IMR-90 (cell line): ENCODE measurements at places on chromosomes 5 and 9. TPM values are rescaled to one million over a fixed set of nuclear protein-coding genes. Genes with fewer than 3 reads are reported as not detected.

The GFRA3 gene
- total RNA-seq, result not detected in 2 replicates

The MXD3 gene
- 5.6 and 7.3 TPM in 2 replicates for total RNA-seq

The IFNA13 gene
- not detected in 2 replicates for total RNA-seq

The GPR151 gene
- not detected in 2 replicates for total RNA-seq

The ECPAS gene
- total RNA-seq, result 54.8 and 78.9 TPM in 2 replicates

The RAPGEF1 gene
- total RNA-seq, result 13.1 and 13.3 TPM in 2 replicates

The GRXCR2 gene
- total RNA-seq, result not detected in 2 replicates

The GRIA1 gene
- 1.3 and 1.4 TPM in 2 replicates for total RNA-seq

The NAIP gene
- total RNA-seq, result 1.3 and 1.7 TPM in 2 replicates

The STPG3 gene
- not detected in 2 replicates for total RNA-seq

The CLPTM1L gene
- 101 and 137 TPM in 2 replicates for total RNA-seq

The GFI1B gene
- not detected in 2 replicates for total RNA-seq

The KIAA0825 gene
- total RNA-seq, result 1.8 and 3.9 TPM in 2 replicates

The GLRA1 gene
- not detected in 2 replicates for total RNA-seq

The TAF11L5 gene
- total RNA-seq, result not detected in 2 replicates

The F2RL1 gene
- 9.4 and 12.4 TPM in 2 replicates for total RNA-seq

The ZNF300 gene
- 6.1 and 7.5 TPM in 2 replicates for total RNA-seq

The HTR4 gene
- total RNA-seq, result not detected in 2 replicates

The PSIP1 gene
- 27.2 and 30.0 TPM in 2 replicates for total RNA-seq

The PRRC2B gene
- 19.4 and 22.2 TPM in 2 replicates for total RNA-seq

The PRSS3 gene
- total RNA-seq, result 16.4 and 26.9 TPM in 2 replicates

The NUTM2F gene
- not detected in 2 replicates for total RNA-seq

The MYMK gene
- not detected in 2 replicates for total RNA-seq

The SPATA6L gene
- total RNA-seq, result 0.18 and 0.28 TPM in 2 replicates

The KCNV2 gene
- total RNA-seq, result not detected in 2 replicates

The CXCL14 gene
- under 0.01 TPM in 1 of 2 replicates, not detected in the other for total RNA-seq

The LCN9 gene
- total RNA-seq, result not detected in 2 replicates

The STKLD1 gene
- 0.28 and 0.54 TPM in 2 replicates for total RNA-seq

The SLC23A1 gene
- total RNA-seq, result not detected in 2 replicates

The RNF130 gene
- total RNA-seq, result 12.5 and 12.9 TPM in 2 replicates

The TMOD1 gene
- total RNA-seq, result 0.18 and 0.28 TPM in 2 replicates

The CARTPT gene
- total RNA-seq, result not detected in 2 replicates

The CCDC187 gene
- total RNA-seq, result not detected in 2 replicates

The IFNA7 gene
- not detected in 2 replicates for total RNA-seq

The CCL28 gene
- total RNA-seq, result under 0.01 TPM in 2 replicates

The PLPPR1 gene
- total RNA-seq, result not detected in 2 replicates

The SLC22A4 gene
- 2.8 and 3.2 TPM in 2 replicates for total RNA-seq

The C5orf46 gene
- total RNA-seq, result not detected in 2 replicates

The CCDC192 gene
- not detected in 2 replicates for total RNA-seq

The RASEF gene
- total RNA-seq, result under 0.01 TPM in 2 replicates

The DBH gene
- total RNA-seq, result not detected in 2 replicates

The NSG2 gene
- total RNA-seq, result not detected in 2 replicates

The PCDHB7 gene
- total RNA-seq, result 0.18 and 0.28 TPM in 2 replicates

The PRLR gene
- 0.54 and 0.56 TPM in 2 replicates for total RNA-seq

The QRFP gene
- total RNA-seq, result not detected in 2 replicates

The STK32A gene
- total RNA-seq, result under 0.01 and 0.18 TPM in 2 replicates

The TRIM23 gene
- total RNA-seq, result 28.9 and 33.1 TPM in 2 replicates

The MLANA gene
- not detected in 2 replicates for total RNA-seq

The TESK1 gene
- total RNA-seq, result 3.1 and 3.4 TPM in 2 replicates

The KCNMB1 gene
- total RNA-seq, result not detected in 2 replicates
